ENCODE measurements at places on chromosomes 7 and 10.

- no peak for DNase-seq
Observed at GRCh38 chr7:36015733-36016132, 137.3 kb upstream of the EEPD1 start.

- DNase-seq = peak; percentile 47
Observed at GRCh38 chr7:142603870-142604448, 145.3 kb upstream of the PRSS1 start.

GRCh38 chr7:106915873-106916272, 50.8 kb downstream of the PIK3CG start:
- DNase-seq = no peak

DNA sequence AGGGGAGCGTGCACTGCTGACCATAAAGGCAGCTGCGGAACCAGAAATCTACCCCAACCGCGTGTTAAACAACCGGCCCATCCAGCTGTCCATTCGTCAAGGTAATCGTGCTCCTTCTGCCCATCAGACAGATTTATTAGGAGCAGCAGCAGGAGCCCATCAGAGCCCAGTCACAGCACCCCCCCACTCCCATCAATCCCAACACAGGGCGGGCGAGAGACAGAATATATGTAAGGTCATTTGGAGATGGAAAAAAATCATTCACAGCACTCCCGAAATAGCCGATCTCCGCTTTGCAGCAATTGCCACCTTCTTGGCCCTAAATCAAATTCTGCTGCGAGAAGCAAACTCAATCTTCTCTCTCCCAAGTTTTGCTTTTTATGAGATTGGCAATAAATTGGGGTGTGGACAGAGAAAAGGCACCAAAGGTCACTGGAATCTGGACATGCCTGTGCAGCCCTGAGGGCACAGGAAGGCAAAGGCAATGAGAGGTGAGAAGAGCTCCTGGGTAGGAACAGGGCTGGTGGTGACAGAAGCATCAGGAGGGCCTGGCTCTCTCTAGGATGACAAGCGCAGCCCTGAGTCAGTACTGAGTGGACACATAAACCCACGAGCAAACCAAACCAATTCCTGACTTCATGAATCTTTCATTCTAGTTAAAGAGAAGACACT, 145.0 kb upstream of the ZMIZ1 start:
- no peak for DNase-seq

DNA sequence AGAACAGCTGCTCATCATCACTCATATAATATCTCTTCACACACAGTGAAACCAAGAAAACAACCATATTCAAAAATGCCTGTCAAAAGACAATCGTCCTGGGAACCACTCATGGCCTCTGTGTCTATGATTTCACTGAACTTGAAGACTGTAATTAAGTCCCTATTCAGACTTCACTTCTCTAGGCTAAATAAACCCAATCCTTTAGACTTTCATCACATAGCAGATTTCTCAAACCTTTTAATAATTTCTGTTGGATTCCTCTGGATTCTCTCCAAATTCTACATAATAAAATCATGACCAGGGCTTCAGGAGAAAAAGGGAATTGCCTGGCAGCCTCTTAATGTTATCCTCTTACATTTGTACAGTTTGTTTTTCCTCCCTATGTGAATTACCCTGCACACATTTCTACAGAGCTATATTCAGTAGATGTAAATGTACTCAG, 201.1 kb downstream of the LRRN3 start:
- DNase-seq = peak; percentile 11

DNA sequence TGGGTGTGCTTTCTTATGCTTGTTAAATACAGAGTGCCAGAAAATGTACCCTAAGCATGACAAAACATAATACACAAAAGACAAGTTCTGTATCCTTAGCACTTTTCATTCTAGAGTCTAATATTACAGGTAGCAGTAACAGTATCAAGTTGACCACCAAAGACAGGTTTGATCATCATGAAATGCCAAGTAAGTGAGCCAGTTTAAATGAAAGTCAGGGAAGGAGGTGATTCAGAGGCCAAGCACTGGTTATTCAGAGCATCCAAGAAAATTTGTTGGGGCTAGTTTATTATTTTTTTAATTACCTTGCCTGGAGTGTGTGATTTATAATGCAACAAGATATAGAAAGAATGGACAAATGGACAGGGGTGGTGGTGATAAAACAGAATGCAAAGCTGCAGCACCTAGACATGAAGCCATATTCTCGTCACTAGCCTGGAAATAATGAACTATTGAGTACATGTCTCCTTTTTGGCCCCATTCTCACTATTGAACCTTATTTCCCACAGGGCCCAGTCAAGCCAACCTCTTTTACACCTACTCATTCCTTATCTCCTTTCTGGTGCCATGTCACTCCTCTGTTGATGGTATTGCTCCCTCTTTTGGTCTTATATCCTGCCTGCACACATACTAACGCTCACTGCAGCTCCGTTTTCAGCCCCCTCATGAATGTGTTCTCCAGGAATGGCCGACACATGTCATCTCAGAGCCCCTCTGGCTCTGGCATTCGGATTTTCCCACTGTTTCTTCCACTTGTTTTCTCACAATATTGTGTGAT, 78.6 kb upstream of the GLCCI1 start:
- DNase-seq = no peak

GRCh38 chr7:28033386-28033785, 147.2 kb downstream of the JAZF1 start:
- no peak for DNase-seq

GRCh38 chr7:76231071-76231470, 29.4 kb downstream of the SRRM3 start:
- DNase-seq = no peak

- DNase-seq = no peak
Observed at GRCh38 chr10:6601246-6601805, 21.2 kb upstream of the PRKCQ start.

DNA sequence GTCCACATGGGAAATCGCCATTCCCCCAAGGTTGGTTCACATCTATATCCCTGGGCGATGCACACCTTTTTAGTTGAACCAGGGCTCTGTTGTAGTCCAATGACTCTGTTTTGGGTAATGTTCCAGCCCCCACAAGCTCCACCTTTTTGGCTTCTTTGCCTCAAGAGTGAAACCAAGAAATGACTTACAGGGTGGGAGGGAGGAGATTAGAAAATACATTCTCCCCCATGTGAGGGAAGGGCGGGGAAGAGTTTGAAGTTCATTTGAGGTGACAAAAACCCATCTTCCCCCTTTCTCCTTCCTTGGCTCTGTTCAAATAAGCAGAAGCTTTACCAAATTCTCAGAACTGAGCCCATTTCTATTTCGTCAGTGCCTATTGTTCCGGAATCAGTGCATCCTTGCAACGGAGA, 82.8 kb downstream of the GATA3 start:
- DNase-seq = no peak

GRCh38 chr10:46064269-46064817, 18.3 kb upstream of the MSMB start:
- no peak for DNase-seq

DNA sequence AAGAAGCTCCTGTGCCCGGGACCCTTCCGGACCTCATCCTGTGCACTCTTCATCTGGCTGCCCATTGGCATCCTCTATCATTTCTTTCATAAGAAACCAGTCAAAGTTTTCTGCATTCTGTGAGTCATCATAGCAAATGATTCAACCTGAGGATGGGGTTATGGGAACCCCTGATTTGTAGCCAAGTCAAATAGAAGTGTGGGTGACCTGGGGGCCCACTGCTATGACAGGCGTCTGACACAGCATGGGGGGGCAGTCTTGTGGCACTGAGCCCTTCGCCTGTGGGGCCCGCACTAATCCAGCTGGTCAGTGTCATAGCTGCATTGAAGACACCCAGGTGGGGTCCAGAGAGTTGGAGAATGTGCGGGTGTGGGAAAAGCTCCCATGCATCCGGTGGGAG, 230.4 kb downstream of the USP6NL start:
- DNase-seq = no peak

DNA sequence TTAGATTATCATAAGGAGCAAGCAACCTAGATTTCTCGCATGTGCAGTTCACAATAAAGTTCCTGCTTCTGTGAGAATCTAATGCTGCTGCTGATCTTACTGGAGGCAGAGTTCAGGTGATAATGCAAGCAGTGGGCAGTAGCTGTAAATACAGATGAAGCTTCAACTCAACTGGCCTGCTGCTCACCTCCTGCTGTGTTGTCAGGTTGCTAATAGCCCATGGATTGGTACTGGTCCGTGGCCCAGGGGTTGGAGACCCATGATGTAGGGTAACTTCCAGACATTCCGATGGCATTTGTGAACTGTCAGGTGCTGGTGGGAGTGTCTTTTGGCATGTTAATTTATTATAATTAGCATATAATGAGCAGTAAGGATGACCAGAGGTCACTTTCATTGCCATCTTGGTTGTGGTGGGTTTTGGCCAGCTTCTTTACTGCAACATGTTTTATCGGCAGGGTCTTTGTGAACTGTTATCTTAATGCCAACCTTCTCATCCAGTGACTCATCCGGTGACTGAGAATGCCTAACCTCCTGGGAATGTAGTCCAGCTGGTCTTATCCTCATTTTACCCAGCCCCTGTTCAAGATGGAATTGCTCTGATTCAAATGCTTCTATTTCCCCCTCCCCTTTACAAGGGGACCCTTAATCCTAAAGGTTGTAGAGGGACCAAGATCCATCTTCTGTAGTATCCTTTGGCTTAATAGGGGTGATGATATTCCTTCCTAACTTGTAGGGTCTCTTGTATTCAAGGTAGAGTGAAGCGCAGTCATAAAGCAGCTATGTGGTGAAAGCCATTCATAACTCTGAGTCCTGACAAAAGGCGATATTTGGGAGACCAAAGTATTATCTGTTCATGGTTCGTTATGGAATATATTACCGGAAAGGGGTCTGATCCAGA, 165.8 kb downstream of the CCSER2 start:
- DNase-seq = no peak

- no peak for DNase-seq
Observed at GRCh38 chr7:144649120-144649519, 186.7 kb downstream of the TPK1 start.

DNA sequence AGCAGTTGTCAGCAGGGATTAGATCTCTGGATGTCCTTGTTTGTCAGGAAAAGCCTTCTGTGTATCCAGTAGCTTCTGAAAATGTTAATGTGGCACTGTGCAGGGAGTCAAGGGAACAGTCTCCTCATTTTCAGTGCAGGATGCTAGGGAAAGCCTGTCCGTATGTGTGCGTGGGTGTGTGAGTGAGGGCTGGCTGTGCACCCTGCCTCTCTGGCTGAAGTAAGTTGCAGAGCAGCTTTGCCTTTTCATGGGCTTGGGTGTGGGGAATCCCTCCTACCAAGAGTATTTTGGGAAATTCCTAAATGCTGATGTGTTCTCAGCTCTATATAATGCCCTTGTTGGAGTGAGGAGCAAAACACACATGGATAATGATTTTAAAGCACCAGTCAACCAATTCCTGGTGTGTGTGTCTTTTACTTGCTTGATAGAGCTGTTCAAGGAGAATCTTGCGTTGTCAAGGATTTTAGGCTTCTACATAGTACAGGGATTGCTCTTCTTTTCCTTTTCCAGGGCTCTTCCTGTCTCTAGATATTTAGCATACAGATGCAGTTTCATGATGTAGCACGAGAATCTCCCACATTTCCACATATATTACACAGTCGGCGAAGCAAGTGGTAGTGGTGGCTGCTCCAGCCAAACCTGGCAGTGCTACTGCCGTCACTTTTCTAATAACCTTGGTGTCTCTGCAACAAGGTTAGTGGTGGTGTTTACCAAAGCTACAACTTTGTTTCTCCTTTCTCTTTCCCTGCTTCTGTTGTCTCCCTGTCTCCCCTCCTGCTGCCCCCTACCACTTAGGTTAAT, 92.8 kb downstream of the MCU start:
- DNase-seq = peak; percentile 67

GRCh38 chr10:122829454-122829853, 16.2 kb downstream of the CUZD1 start:
- DNase-seq = no peak

- no peak for DNase-seq
Observed at GRCh38 chr10:8402576-8402975, 348.1 kb downstream of the GATA3 start.

DNA sequence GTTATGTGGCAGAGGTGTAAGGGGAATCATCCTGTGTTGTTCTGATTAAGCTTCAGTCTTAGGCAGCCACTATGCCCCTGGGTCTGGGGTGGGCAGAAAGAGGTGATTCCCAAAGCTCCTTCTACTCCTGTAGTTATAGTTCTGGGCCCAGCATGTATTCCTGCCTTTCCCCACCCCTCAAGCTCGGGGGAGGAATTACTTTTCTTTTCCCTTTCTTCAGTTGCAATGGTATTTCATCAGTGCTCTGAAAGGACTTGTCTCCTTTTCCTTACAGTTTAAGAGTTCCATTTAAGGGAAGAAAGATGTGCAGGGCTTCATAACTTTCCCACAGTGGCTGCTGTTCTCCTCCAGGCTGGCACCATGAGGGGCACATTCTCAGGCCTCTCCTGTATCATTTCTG, 94.2 kb downstream of the MTPAP start:
- no peak for DNase-seq

GRCh38 chr7:35987016-35987415, 166.0 kb upstream of the EEPD1 start:
- no peak for DNase-seq

- DNase-seq = no peak
Observed at GRCh38 chr10:72425133-72425532, 70.4 kb upstream of the DNAJB12 start.

DNA sequence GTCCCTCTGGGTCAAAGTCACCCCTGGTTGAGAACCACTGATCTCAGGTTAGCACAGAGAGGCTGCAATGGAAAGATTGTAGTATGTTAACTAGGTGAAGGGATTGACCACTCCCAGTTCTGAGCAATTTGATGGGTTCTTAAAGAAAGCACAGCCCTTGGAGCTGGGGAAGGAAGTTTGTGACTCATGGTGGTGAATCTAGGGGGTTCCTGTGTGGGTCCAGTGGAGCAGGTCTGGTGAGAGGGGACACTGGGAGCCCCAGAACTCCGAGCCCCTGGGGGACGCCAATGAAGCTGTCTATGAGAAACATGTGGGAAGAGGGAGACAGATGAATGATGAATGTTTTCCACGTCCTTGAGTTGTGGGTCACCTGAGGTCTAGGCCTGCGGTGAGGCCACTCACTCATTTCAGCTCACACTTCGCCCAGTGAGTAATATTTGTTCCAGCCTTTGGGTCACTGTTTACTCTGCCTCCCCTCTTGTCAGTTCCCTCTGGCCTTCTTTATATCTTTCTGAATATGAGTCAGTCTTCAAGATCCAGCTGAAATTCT, 341.9 kb downstream of the LRMDA start:
- DNase-seq = peak; percentile 58

DNA sequence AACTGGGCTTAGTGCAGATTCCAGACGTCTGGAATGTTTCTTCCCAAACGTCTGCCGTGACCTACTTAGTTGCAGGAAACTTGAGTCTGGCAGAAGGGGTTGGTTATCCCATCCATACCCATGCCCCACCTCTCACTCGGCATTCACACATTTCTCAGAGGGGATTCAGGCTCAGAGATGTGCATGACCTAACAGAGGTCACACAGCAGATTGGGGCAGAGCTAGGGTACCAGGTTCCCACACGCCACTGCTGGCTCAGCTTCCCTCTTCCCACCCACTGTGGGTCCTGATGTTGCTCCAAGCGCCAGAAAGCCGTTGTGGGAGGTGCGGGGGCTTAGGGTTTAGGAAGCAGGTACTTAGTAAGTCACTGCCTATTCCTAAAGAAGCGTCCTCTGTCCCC, 3.0 kb downstream of the UCMA start:
- no peak for DNase-seq

Data from astrocyte of the cerebellum (primary cell).